Globus pallidus (tissue), 1 donor: ENCODE measurements at places on chromosomes 7 and 10.

DNA sequence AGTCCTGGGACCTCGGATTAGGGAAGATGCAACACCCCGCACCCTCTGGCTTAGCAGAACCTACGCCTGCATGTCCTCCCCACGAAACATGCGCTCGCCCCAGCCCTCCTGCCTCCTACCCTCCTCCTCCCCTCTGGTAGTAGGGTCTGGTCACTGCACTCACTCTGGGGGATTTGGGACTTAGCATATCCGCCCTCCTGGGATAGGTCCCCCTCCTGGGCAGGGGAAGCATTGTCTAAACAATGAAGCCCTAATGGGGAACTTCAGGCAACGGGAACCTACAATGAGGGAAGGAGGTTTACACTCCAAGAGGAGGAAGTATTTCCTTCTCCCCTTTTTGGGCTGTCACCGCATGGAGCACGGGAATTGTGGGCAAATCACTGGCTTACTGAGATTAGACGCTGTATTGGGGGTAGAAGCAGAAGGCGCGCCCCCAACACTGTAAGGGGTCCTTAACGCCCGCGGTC lies 892 bp downstream of the CRHR2 start:
- no peak for DNase-seq

DNA sequence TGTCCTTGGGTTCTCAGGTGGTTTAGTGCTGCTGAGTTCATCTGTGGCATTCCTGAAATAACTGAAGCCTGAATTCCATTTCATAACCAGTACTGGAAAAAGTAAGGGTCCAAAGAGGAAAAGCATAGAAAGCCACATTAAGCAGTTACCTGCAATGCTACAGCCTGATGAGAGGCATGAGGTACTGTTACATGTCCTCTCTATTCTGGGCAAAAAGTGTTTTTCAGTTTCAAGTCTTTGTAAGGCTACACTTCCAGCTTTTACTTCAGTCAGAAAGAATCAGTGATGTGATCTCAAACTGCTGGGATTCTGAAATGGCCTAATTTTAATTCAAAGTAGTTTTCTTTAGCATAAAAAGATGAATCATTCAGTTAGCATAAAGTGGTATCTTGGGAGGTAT lies 369.5 kb downstream of the PHF14 start:
- no peak for DNase-seq

DNA sequence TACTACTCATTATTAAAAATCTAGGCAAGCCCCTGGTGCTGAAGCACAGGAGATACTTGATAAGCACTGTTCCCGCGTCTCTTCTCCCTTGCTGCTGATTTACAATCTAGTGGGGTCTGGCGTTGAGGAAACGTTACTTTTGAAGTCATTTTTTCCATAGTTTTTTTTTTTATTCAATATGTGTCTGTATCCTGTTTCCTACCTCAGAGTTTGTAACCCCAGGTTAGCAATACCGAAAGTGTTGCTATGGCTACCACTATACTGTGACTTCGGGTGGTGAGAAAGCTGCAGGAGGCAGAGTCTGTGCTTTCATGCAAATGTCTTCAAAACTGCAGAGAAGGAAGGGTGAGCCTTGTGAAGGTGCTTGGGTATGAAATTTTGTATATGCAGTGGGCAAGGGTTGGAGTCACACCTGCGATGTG lies 458.8 kb upstream of the GHITM start:
- DNase-seq, result no peak

DNA sequence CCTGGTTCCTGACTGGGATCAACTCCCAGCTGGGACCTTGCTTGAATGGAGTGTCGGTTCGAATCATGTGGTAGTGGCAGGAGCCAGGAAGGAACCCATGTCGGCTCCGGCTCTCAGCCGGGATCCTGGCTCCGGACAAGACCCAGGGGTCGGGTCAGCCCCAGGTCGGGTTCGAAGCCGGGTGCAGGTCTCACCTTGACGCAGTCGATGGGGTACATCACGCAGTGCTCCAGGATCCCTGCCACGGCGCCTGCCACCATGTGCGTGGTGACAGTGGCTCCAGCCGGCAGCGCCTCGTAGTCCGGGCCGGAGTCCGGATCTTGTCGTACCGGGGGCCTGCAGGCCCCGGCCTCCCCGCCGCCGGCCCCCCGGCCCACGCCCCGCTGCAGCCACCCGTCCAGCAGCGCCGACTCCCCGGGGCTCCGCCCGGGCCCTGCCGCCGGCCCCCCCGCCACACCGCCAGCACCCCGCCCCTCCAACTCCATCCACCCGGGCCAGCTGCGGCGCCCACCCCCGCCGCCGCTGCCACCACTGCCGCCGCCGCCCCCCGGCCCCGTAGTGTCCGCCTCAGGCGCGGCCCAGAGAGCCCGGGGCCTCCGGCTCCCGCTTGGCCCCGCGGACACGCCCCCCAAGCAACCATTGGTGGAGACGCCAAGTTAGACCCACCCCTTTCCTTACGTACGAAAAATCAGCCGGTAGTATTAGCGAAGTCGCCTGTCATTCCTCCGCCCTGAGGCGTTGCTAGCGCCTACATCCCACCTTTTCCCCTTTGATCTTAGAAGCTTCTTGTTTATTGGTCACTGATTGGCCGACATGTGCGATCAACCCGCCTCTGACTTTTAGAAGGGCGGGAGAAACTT lies at the start of gene SLC25A28:
SLC25A28 (minus strand) TSS at position 589 of the 860 bp plus-strand sequence; CDS start at position 485, 104 bp downstream.
- DNase-seq, result peak; percentile 100

DNA sequence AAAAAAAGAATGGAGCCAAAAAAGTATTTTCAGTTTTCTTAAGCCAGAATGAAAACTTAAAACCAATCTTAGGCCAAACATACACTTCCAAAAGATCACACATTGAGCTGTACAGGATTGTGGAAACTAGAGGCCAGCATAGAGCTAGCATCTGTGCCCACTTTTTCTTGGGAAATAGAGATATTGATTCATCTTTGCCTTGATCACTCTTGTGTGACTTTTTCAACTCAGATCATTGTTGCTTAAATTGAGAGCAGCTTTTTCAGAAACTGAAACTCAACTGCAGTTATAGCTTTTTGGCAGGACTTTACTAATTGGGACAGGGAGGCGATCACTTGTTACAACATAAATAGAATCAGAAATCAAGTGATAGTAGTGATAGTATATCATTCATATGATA lies 132.2 kb downstream of the PRKG1 start:
- no peak for DNase-seq

DNA sequence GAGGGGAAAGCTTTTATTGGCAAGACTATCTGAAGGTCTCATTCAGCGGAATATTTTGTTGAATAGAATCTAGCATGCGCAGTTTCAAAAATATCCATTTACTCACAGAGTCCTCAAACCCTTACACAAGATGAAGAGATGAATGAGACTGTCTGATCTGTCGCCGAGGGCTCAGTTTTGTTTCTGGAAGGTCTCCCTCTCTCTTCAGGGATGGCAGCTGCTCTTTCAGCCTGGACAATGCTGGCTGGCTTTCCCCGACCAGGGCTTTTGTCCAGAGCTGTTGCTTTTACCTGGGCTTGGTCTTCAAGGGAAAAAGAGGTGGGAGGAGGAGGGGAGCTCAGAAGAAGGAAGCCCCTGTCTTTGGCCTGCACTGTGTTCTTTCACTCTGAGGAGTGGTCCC lies 81.9 kb upstream of the BTBD16 start:
- DNase-seq, result no peak

DNA sequence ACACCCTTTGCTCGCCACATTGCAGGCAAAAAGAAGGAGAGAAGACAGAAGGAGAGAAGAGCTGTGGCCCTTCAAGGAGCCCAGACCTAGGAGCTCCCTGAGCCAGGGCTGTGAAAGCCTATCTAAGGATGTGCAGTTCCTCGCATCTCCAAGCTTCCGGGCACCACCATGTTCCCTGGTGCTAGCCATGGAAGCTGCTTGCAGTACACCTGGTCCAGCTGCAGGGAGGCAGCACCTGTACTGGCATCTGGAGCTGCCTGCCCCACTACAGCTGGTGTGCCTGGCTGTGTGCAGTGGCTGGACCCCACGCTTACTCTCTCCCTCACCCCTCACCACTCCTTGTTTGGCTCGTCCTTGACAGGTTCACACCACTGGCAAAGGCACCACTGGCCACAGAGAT lies 1111.8 kb upstream of the POT1 start:
- no peak for DNase-seq

- DNase-seq, result no peak
Measured at GRCh38 chr7:36137754-36138153, 15.3 kb upstream of the EEPD1 start.

- no peak for DNase-seq
Measured at GRCh38 chr10:128147064-128147463, 20.8 kb upstream of the MKI67 start.
